ENCODE measurements at places on chromosomes 2 and 18. TPM values are rescaled to one million over a fixed set of nuclear protein-coding genes. Genes with fewer than 3 reads are reported as not detected.

DNA sequence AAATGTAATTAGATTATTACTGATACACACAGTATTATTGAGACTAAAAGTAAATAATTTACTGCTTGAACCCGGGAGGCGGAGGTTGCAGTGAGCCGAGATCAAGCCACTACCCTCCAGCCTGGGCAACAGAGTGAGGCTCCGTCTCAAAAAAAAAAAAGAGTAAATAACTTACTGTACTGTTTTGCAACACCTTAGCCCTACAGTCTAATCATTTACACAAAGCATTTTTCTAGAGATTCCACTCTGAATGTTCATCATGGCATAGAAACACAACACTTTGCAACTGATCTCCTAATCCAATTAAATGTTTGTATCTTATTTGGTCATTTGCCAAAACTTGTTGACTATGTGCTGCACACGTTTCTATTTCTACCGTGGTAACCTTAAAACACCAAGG lies 23.4 kb upstream of the RMP24 start:
- no peak for DNase-seq

The STON1 gene
- total RNA-seq, result 1.7 TPM

DNA sequence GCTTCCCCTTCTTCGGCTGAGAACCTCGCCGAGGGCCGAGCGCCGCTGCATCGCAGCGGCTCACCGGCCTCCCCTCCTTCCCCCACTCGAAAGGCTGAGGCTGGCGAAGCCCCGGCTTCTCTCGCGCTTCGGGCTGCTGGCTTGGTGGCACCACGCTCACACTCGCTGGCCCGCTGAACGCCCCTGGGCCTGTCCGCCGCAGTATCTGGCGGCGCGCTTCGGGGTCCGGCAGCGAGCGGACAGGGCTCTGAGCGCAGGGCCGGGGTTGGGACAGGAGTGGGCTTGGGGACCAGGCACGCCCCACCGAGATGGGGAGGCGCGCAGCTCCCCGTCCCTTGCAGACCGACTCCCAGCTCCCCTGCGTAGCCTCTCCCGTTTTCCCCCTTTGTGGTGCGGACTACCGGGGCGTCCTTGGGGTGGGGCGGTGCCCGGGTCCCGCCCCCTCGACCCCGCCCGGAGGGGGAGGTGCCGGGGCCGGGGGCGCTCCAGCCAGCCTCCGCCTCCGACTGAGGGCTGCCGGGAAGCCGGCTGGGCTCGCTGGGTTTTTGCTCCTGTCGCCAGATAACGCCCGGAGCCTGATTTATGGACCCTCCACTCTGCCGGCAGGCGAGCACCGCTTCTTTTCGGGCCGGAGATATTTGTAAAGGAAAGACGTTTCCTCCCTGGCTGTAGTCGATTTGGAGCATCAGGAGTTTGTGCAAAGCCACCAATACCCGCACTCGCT lies 3.8 kb downstream of the GBX2 start:
- DNase-seq, result no peak

The TLX2 gene
- 0.19 TPM for total RNA-seq

The UGT1A6 gene
- not detected for total RNA-seq

DNA sequence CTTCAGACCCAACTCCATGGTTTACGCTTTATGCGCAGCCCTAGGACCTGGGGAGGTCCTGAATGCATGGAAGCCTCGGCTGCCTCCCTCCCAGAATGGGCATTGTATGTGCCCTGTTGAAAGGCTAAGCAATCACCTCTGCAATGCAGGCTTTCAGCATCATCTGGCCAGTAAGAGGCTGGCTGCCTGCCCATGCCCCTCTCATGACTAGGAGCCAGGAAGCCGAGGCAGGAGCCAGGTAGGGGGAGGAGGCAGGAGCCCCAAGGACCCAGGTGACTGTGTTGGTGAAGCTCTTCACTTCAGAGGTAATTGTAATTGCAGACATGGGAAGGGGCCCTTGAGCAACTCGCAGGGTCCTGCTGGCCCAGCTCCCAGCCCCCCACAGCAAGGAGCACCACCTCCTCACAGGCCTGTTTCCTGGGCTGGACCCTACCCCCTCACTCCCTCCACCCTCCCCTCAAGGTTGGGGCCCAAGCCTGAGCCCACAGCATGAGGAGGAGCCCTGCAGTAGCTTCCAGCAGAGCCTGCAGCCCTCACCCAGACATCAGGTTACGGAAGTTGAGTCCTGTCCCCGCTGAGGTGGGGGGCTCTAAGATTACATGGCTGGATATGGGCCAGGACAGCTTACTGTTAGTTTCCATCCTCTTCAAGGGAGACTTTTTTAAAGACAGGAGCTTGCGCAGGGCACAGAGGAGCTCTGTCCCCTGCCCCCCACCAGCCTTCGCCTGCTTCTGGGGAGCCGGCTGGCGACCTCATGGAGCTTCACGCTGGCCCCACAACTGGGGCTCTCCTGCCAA lies 21.9 kb downstream of the CRACDL start:
- DNase-seq, result no peak

The LIMS4 gene
- total RNA-seq, result 1.3 TPM

The GDF7 gene
- not detected for total RNA-seq

- DNase-seq, result peak; percentile 25
Measured at GRCh38 chr2:164745012-164745797, 96.4 kb downstream of the COBLL1 start.

GRCh38 chr2:135607561-135607960 lies 76.3 kb downstream of the R3HDM1 start:
- no peak for DNase-seq

- no peak for DNase-seq
Measured at GRCh38 chr18:21831413-21831831, 90.8 kb downstream of the MIB1 start.

DNA sequence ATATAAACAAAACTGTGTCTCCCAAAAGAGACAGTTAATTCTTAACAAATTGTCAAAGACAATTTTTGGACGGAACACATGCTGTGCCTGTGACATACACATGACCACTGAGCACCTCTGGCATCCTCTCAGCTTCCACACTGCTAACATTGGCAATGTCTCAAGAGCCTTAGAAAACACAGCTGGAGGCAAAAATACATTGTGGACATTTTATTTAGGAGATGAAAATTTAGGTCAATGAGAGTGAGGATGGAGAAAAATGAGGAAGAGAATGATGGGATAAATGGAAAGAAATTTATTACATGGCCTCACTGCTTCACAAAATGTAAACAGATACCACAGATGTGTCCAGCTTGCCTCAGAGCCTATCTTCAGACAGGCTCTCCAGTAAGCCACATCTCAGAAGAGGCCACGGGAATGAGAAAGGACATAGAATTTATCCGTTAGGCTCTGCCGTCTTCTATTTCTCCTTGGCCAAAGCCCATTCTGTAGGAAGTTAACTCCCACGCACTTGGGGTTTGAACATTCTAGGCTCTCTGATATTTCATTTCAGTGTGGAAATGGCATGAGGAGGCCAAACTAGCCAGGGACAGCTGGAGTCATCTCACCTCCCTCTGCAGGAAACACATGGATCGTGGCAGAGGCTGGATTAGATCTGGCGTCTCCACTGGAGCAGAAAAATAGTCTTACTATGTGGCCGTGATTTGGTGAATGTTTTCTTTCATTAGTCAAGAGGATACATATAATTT lies 519.4 kb upstream of the DSEL start:
- DNase-seq, result no peak

The UGT1A10 gene
- total RNA-seq, result not detected

- DNase-seq, result no peak
Measured at GRCh38 chr2:234488913-234489451, 7.9 kb downstream of the ARL4C start.

- DNase-seq, result peak; percentile 93
Measured at GRCh38 chr2:39736640-39737039, 42.4 kb downstream of the THUMPD2 start.

GRCh38 chr18:65093346-65093745 lies 657.5 kb upstream of the CDH7 start:
- DNase-seq, result no peak

DNA sequence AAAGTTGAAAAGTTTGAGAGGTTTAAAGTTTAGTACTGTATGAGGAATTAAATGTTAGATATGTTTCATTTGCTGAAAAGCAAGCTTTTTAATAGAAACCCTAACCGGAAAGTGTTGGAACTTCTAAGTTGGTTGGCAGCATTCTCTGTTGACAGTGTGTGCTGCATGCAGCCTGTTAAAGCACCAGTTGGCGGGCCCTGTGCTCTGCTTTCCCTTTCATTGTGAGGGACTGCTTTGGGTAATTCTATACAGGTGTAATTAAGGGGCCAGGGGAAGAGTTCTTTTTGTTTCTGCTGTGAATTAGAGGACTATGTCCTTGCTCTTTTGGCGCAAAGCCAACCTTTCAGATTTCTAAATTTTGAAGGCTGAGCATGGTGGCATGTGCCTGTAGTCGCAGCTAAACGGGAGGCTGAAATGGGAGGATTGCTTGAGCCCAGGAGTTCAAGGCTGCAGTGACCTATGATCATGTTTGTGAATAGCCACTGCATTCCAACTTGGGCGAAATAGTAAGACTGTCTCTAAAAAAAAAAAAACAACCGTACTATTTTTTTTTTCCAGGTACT lies 20.1 kb downstream of the PLEKHB2 start:
- DNase-seq, result no peak

The PROC gene
- not detected for total RNA-seq

The TPO gene
- total RNA-seq, result not detected

DNA sequence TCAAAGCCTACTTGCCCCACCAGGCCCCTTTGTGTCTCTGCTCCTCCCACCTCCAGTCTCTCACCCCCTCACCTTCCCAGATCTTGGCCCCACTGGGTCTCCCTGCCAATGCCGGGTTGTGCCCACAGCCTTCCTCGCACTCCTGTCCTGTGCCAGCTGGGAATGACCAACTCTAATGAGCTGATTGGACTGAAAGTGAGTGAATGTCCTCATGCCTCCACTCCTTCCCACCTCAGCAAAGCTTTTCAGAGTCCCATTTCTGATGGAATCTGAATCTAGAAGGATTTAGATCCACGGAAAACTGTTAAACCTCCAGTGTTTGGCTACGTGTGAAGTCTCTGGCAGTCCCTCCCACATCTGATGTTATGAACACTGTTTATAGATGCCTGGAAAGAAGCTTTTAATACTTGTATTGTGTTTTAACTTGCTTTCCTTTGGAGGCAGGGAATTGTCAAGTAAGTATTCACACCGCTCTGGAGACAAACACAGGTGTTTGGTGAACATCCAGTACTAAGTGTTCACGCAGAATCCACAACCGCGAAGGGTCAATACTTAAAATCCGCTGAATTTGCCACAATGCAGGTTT lies 103.9 kb downstream of the RTN4 start:
- DNase-seq, result no peak

DNA sequence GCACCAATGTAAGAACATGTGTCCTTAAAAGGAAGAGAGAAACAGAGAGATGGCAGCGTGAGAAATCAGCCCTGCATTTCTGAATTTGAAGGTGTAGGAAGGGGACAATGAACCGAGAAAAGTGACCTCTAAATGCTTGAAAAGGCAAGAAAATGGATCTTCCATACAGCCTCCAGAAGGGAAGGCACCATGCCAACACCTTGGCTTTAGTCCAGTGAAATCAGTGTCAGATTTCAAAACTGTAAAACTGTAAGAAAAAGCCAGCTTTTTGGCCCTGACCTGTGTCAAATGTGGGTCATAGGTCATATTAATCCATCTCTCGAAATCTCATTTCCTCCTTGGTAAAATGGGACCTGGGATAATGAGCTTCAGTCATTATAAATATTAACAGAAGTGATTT lies 762.3 kb downstream of the DCDC2C start:
- DNase-seq, result no peak

- DNase-seq, result no peak
Measured at GRCh38 chr18:69067048-69067447, 269.2 kb downstream of the CCDC102B start.

The PSD4 gene
- 0.76 TPM for total RNA-seq

Data from HFFc6 (cell line).